ENCODE measurements at places on chromosomes 5 and 9.

GRCh38 chr5:143685246-143685815 is 126.6 kb upstream of the HMHB1 start:
- DNase-seq, result no peak

GRCh38 chr5:164748861-164749260 is 1243.4 kb downstream of the MAT2B start:
- DNase-seq, result peak; percentile 15

DNA sequence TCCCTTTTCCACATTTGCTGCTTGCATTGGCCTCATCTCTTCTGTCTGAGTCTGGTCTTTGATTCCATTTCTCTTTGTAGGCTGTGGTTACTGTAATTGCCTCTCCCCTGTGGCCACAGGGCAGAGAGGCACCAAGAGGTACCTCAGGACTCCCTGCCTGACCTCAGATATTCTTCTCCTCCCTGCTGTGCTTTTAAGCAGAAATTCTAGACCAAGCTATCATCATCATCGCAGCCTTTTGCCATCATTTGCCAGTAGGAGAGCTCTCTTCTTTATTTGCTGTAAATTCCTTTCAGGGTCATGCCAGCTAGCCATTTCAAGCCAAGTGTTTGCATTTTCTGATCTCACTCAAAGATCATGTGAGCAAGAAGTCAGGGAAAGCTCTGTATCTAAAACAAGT is 369.6 kb downstream of the ICE1 start:
- DNase-seq, result no peak

- DNase-seq, result no peak
Observed at GRCh38 chr9:136829981-136830885, 12.0 kb upstream of the AJM1 start.

GRCh38 chr5:73278693-73279092 is 105.7 kb downstream of the TMEM174 start:
- no peak for DNase-seq

GRCh38 chr5:156922207-156922792 is 40.7 kb downstream of the TIMD4 start:
- peak; percentile 87 for DNase-seq
